ENCODE measurements at places on chromosomes 4 and X.

DNA sequence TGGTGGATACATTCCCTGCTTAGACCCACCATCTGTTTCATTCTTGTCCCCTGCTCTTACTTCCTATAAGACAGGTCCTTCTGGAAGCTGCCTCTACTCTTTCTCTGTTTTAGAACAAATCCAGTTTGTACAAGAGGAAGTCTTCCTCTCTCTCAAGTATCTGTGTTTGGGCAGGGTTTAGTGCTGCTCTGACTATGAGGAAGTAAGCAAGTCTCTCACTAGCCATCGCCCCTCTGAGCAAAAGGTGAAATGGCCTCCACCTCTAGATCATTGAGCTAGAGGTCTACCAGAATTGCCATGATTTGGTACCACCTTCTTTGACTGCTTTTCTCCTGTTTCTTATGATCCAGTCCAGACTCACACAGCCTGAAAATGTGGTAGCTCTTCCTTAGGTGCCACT is 8.4 kb downstream of the BTK start:
- DNase-seq = no peak

DNA sequence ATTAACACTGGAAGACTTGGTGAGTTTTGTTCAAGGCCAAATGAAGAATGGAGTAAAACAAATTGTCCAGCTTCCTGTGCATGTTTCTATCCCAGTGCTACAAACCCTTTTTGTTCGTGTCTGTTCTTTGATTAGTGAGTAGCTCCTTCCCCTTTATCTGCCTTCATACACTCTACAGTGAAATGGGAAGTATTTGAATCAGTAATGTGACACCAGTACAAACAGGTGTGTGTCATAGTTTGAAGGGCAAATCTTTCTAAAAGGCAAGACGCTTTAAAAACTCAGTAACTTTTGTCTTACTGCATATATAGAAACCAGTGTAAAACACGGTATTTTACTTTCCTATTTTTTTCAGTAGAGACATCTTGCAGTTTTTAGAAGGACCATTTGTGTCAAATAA is 5.9 kb downstream of the ARHGEF38 start:
- DNase-seq = no peak

- DNase-seq = no peak
These were observed 1.0 kb upstream of the HTR2C start for GRCh38 chrX:114582698-114583395.

- DNase-seq = peak; percentile 66
These were observed 25.0 kb upstream of the BCORL1 start for GRCh38 chrX:129957241-129958082.
